ENCODE measurements at places on chromosomes 6 and 20. TPM values are rescaled to one million over a fixed set of nuclear protein-coding genes. Genes with fewer than 3 reads are reported as not detected.

DNA sequence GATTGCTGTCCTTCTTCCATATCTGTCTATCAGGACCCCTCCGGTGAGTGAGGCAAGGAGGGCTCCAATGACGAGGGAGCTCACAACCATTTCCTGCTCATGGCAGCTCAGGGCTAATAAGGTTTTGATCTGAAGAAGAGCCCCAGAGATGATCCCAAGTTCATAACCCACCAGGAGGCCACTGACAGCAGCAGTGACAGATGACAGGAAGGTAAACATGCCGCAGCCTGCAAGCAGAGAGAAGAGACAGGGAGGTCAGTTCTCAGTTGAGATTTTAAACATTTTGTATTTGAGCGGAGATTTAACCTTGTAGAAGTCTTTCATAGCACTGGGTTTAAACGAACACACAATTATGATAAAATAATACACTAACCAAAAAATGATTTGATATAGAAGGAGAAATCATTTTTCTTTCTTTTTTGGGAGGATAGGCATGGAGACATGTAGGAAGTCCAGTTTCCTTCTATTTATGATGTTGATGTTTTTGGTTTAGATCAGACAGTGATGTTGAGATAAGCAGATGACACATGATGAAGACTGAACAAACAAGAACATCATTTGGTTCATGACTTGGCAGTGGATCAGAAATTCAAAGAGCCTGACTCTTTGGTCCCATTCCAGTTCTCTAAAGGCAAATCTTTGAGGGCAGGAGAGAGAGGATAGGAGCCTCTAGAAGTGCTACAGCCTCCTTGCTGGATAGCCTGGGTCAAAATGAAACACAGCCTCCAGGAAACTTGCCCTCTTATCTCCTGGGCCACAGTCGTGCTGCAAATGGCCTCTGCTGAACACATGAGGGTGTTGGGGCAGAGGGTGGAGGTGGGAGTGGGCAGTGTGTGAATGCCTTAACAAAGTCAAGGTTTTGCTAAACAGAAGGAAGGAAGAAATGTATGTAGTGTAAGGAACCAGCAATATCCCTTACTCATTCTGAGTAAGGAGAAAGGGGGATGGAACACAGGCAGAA is 22.6 kb downstream of the SLC2A12 start:
- DNase-seq = no peak
- H3K27ac ChIP-seq = no peak overlapping the region
- no peaks in the 10 kb centered on the region for H3K27me3 ChIP-seq

The LPIN3 gene
- 193 TPM for total RNA-seq

DNA sequence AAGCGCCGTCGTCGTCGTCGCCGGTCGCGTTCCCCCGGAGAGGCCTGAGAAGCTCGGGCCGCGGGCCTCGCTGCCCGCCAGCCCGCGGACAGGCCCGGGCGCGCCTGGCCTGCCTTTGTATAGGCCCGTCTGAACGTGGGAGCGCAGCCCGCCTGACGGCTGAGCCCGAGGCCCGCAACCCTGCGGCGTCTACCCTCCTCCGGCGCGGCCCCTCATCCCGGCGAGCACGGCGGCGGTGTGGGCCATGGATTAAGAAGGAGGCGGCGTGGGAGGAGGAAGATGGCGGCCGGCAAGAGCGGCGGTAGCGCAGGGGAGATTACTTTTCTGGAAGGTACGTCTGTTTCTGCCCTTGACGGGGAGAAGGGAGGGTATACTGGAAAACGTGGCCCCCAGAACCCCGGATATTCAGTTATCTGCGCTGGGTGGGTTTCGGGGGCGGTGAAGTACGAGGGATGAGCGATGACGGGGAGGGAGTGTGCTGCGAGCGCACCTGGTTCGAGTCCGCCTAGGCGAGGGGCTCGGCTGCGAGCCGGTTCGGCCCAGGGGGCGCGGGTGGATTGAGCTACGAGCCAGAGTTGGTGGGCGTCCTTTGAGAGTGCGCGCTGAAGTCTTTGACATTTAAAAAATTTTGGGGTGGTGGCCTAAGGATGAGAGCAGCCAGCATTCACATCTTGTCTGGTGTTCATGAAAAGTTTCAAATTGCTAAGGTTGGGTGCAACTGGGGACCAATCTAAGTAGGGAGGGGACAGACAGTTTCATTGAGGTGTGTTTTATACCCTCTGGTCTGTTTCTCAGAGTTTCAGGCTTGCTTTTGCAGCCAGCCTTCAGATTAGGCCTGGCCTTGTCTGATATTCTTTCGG is 796 bp downstream of the SENP6 start:
- H3K27ac ChIP-seq = peak overlapping the region; percentile 99
- peak; percentile 47 for DNase-seq
- H3K4me3 ChIP-seq = peak overlapping the region; percentile 75
- H3K36me3 ChIP-seq = no peaks in the 10 kb centered on the region

DNA sequence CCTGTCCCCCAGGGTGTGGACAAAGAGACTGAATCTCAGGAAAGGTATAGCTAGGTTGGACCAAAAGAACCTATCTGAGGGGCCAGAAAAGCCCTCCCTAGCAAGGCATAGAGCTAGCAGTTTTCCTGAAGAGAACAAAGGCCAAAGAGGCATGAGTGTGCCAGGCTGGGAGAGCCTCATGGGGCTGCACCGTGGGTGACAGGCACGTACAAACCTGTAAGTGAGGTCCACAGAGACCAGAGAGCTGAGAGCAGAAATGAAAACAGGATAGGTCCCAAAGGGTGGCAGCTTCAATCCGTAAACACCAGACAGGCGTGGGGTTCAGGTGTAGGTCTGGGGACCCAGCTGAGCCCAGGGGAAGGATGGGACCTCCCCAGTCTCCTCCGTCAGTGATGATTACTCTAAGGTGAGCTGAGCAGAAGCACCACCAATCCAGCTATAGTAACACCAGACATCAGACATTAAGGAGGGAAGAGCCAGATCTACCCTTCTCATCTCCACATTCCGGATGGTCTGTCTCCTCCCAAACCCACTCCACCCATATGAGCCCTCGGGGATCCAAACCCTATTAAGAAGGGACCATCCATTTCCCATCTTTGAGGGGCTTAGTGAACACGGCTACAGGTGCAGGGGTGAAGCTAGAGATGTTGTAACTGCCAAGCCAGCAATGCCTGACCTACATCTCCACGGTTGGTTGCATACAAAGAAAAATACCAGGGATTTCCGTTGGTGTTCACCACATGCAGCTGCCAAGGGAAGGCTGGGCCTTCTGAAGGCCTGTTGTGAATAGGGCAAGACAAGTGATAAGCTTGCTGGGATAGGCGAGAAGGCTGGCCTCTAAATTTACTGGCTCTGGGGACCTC is 38.3 kb downstream of the BCL2L1 start:
- H3K27me3 ChIP-seq = no peaks in the 10 kb centered on the region
- peaks cover 91% of the 10 kb centered on the region for H3K4me1 ChIP-seq
- H3K27ac ChIP-seq = peak overlapping the region; percentile 23
- no peak overlapping the region for H3K4me3 ChIP-seq
- no peaks in the 10 kb centered on the region for H3K36me3 ChIP-seq

- H3K27me3 ChIP-seq = no peaks in the 10 kb centered on the region
- peak; percentile 49 for DNase-seq
- H3K27ac ChIP-seq = peak overlapping the region; percentile 28
- no peaks in the 10 kb centered on the region for H3K36me3 ChIP-seq
- H3K4me1 ChIP-seq = no peaks in the 10 kb centered on the region
- H3K4me3 ChIP-seq = no peak overlapping the region
Measured at GRCh38 chr6:111989743-111990142, 64.2 kb upstream of the CCN6 start.

The RAET1E gene
- total RNA-seq = not detected

- peaks cover 22% of the 10 kb centered on the region for H3K36me3 ChIP-seq
- no peaks in the 10 kb centered on the region for H3K27me3 ChIP-seq
- H3K27ac ChIP-seq = no peak overlapping the region
- H3K4me3 ChIP-seq = no peak overlapping the region
- H3K4me1 ChIP-seq = no peaks in the 10 kb centered on the region
Measured at GRCh38 chr20:43572891-43573290, 14.1 kb downstream of the SGK2 start.

DNA sequence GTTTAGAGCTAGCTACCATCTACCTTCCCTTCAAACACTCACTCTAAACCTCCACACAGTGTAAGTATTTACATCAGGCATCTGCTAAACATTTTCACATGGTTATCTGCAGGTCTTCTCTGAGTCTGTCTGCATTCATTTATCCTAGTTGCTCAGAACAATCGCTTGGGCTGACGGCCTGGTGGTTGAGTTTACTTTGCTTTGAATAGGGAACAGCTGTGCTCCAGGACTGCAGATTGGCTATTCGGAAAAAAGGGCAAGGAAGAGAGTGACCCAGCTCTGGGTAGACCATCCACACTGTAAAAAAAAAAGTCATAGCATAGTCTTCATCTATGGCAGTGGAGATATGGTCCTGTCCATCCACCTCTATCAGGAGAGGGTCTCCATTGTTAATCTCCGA is 115.3 kb upstream of the ESR1 start:
- DNase-seq = no peak
- peaks cover 7% of the 10 kb centered on the region for H3K4me1 ChIP-seq
- H3K36me3 ChIP-seq = no peaks in the 10 kb centered on the region
- no peaks in the 10 kb centered on the region for H3K27me3 ChIP-seq
- peak overlapping the region; percentile 69 for H3K27ac ChIP-seq

GRCh38 chr6:155351273-155352129 is 37.2 kb upstream of the TFB1M start:
- no peak overlapping the region for H3K27ac ChIP-seq
- no peak overlapping the region for H3K4me3 ChIP-seq
- no peaks in the 10 kb centered on the region for H3K27me3 ChIP-seq
- no peaks in the 10 kb centered on the region for H3K36me3 ChIP-seq

The SIRPD gene
- total RNA-seq = not detected

DNA sequence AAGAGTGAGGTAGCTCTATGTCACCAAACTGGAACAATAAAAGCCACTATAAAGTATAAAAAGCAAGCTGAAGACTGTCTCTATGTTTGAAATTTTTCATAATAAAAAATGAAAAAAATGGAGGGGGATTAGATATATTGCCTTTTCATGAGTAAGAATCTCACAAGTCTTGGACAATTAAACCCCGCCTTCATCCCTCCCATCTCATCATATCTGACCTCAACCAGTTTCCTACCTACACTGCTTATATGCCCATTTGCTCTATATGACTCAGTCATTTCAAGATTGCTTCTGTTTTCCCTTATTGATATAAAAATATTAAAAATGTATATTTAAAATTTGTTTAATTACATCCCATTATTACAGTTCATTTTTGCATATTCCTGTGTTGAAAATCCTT is 2.9 kb upstream of the TRIM39 start:
- H3K4me1 ChIP-seq = peaks cover 29% of the 10 kb centered on the region
- no peak for DNase-seq
- no peak overlapping the region for H3K27ac ChIP-seq
- H3K36me3 ChIP-seq = no peaks in the 10 kb centered on the region
- no peak overlapping the region for H3K4me3 ChIP-seq
